ENCODE measurements at places on chromosomes 13 and 19.
A peak's percentile ranks its signal among the peaks of the same experiment; 100 is the strongest.

DNA sequence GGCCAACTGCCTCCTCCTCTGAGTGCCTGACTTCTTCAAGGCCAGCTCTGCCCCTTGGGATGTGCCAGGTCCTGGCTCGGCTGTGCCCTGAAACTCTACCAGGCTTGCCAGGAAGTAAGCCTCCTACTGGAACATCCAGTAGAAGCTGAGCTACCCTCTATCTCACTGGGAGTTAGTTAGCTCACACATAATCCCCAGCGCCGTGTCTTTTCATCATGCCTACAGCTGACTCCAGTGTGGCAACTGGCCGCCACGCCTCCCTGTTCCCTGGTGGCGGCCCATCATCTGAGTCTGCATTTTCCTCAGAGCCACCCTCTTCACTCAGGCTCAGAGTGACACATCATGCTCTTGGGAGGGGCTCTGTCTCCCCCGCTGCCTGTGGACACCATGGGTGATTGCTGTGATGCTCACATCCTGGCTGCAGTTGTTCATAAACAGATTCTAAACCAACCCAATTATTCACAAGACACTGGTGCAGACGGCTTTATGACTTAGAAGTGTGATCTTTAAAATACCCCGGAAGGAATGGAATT, 131.9 kb upstream of the IRS2 start:
- no peak for DNase-seq

DNA sequence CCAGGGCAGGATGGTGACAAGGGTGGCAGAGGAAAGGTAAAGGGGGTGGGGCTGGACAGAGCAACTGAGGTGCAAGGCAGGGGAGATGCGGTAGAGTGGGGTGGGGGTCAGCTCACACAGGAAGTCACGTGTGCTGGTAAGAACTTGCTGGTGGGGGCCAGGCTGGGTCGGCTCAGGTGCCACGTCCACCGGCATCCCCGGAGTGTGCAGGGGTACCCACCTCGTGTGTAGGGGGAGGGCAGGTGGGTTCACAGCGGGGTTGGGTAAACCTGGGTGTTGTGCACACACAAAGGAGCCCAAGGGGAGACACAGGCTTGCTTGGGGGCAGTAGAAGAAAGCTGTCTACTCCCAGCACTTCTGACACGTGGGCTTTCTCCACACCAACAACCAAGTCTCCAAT, 2.9 kb downstream of the ZNF835 start:
- DNase-seq, result no peak

DNA sequence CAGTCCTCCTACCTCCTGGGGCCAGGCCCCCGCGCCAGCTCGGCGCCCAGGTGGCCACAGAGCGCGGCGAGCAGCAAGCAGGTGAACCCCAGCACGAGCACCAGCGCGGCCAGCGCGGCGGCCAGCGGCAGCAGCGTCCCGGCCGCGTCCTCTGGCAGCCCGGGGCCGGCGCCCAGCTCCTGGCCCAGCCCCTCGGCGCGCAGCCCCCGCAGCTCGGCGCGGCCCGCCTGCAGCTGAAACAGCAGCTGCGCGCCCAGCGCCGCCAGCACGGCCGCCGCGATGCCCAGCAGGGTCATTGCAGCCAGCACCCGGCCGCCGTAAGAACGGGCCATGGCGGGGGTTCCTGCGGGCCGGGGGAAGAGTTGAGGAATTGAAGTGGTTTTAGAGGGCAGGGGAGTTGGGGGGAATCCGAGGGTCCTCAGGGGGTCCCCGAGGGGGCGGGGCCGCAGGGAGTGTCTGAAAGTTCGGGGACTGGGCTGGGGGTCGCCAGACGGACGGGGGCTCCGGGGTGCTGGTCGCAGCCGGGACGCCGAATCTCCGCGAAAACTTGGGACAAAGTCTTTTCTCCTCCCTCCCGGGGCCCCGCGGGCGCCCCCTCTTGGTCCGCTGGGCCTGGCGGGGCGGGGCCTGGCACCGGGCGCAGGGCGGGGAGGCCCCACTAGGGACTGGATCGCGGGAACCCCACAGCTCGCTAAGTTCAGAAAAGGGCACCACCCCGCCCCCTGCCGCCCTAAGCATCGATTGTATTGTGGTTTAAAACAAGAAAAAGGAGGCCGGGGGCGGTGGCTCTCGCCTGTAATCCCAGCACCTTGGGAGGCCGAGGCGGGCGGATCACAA, at the start of gene TMEM221:
Gene TMEM221 (minus strand): TSS at position 538 of the 837 bp plus-strand sequence. CDS start 206 bp downstream, at position 332.
- peak; percentile 64 for DNase-seq

- DNase-seq, result no peak
These were observed 351.9 kb upstream of the MIR17HG start for GRCh38 chr13:90995614-90996013.

- peak; percentile 49 for DNase-seq
These were observed 126.3 kb downstream of the STK24 start for GRCh38 chr13:98450539-98451111.

- no peak for DNase-seq
These were observed 81.2 kb upstream of the ABCC4 start for GRCh38 chr13:95382411-95382810.

DNA sequence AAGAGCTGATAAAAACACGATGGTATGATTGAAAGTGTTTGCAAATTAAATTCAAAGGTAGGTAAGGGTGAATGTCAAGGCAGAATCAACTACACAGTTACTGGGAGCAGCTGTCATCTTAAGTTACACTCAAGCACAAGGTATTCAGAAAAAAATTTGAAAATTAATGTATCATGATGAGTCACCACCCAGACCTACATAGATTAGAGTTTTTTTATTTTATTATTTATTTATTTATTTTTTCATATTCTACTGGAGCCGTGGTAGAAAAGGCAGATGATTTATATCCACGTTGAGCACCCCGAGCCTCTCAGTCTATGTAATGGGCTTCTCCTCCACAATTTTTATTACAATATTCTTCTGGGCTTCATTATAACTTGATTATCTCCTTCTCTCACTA, 728.9 kb upstream of the ARGLU1 start:
- no peak for DNase-seq

- DNase-seq, result peak; percentile 49
These were observed 1.9 kb downstream of the GPR18 start for GRCh38 chr13:99256283-99256682.
